HuH-7 (cell line): ENCODE measurements at places on chromosomes 11 and 22.
A peak's percentile ranks its signal among the peaks of the same experiment; 100 is the strongest.

DNA sequence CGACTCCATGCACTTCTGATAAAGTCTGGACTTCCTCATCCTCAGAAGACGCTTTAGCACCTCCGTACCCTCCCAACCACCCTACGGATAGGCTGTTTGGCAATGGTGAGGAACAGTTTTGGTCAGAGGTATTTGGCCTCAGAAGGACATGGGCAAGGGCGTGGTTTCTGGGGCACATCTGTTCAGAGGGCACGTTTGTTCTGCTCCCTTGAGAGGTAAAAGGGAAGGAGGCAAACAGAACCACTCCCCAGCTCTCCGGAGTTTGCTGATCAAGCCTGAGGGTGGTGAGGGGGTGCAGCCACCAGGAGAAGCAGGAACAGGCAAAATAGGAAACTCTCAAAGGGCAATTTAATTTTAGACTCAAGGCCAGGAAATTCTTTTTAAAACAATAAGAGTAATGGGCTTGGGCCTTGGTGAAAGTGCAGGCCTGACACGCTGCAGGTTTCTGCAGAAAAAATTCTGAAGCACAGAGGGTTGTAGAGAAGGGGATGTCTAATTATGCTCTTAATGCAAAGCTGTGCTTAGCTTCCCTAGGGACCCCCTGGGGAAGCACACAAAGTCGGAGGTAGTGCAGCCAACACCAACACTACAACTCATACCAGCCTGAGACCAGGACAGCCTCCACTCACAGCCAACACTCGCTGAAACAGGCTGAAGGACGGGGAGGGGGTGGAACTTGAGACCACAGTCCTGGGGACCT lies 23.3 kb downstream of the ETS1 start:
- DNase-seq, result no peak

DNA sequence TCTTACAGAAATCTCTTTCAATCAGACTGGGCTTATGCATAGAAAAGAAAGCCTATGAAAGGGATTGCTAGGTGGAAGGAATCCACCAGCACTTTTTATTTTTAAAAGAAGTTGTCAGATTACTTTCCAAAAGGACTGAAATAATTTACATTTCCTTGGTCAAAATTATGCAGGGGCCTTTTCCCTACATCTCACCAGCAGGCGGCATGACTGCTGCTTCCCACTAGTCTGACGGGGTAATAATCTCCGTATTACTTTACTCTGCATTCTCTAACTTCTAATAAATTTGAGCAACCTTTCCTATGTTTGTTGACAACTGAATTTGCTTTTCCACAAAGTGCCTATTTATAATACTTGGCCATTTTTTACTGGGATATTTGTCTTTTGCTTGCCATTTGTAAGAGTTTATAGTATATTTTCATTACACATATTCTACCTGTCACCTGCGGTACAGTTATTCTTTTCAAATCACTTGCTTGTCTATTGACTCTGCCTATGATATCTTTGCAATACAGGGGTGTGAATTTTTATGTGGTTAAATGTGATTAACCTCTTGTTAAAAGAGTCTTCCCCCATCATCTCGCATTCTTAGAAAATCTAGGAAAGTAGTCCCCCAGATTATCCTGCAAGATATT lies 51.9 kb upstream of the USP47 start:
- DNase-seq, result peak; percentile 29

DNA sequence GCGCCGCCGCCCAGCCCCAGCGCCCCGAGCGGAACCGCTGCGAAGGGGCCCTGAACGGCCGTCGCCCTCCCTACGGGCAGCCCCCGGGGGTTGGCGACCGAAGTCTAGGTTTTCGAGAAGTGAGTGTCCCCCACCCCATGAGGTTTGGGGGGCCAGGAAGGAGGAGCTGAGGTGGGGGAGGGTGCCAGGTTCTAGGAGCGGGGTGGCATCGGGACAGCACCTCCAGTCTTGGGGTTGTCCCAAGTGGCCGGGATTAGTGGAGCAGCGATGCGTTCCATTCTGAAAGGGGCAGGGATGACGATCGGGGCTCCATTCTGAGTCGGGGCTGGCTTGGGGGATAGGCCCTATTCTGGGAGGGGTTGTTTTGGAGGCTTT lies 408 bp downstream of the PPP2R5B start:
- no peak for DNase-seq

DNA sequence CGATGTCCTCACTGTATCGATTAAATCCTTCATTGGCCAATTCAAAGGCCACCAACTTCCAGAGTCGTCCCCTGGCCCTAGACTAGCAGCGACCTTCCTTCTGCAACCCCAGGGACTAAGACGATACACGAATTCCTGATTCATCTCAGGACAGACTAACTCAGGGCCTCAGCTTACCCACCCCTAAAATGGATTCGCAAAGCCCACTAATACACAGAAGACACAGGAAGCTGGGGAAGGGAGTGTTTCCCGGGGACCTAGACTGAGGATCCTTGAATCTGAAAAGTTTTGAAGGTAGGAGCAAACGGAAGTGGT lies 509 bp downstream of the LAMTOR1 start:
- DNase-seq, result no peak

GRCh38 chr22:48439560-48440135 lies 1388.0 kb downstream of the BRD1 start:
- DNase-seq, result no peak

- no peak for DNase-seq
Measured at GRCh38 chr22:41668971-41669911, 19.4 kb downstream of the SNU13 start.

- DNase-seq, result no peak
Measured at GRCh38 chr11:19577976-19578619, 134.5 kb upstream of the NAV2 start.

- DNase-seq, result no peak
Measured at GRCh38 chr11:95453616-95454171, 222.7 kb upstream of the SESN3 start.

GRCh38 chr11:57368106-57368844 lies 12.7 kb downstream of the PRG3 start:
- DNase-seq, result no peak

- DNase-seq, result no peak
Measured at GRCh38 chr22:21915624-21916308, 36.9 kb downstream of the PPM1F start.
